ENCODE measurements at places on chromosomes 16 and 17.

- DNase-seq = no peak
Measured at GRCh38 chr17:65137021-65137939, at the start of gene RGS9. TSS of gene RGS9 (plus strand) at chr17:65137370. CDS start at chr17:65137541, 171 bp downstream.

DNA sequence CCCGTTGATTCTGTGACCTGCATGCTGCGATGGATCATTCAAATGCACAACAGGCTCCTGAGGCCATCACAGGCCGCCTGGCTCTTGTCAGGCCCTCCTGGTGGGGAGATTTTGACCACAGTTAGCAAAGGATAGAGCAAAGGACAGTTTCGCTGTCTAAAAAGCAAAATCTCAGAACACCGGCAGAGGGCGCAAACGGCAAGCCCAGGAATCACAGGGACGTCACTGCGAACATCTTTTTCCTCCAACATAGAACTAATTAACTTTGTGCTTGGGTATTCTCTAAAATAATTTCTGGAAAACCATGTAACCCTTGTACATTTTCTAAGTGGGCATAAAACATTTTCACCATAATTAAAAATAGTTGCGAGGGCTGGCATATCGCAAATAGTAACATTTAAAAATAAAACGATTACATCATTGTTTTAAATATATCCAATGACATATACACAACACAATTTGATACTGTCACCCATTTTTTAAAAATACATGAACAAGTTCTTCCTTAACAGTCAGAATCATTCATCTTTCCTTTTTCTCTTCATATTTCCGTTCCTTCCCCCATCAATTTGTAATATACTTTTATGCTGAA, 19.7 kb upstream of the SLC47A1 start:
- DNase-seq = peak; percentile 12

- no peak for DNase-seq
Measured at GRCh38 chr16:87765473-87765775, 362 bp downstream of the KLHDC4 start.

GRCh38 chr16:57736419-57737351, 1.1 kb downstream of the KATNB1 start:
- DNase-seq = peak; percentile 47

DNA sequence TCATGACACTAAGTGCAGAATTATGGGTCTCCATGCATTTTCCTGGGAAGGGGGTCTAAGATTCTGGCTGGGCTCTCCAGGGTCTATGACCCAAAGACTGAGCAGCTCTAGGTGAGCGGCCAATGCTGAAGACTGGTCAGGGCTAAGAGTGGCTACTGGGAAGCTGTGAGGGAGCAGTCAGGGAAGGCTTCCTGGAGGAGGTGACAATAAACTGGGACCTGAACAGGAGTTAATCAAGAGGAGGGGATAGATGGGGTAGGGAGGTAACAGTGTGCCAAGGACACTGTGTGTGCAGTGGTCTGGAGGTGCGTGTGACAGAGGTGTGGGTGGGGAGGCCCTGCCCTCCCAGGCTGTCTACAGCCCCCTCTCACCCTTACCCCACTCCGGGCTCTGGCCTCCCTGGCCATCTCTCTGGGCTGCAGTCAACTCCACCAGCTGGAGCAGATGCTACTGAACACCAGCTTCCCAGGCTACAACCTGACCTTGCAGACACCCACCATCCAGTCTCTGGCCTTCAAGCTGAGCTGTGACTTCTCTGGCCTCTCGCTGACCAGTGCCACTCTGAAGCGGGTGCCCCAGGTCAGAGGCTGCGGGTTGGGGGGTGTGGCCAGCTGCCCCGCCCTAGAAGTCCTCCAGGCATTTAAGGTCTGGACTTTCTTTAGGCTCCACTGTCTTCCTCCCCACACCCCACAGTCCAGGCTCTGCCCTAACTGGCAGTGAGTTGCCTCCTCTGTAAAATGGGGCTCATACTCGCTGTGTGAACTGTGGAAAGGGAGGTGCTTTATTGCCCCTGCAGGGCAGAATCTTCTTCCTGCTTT, 20.4 kb downstream of the ADGRG5 start:
- DNase-seq = no peak

DNA sequence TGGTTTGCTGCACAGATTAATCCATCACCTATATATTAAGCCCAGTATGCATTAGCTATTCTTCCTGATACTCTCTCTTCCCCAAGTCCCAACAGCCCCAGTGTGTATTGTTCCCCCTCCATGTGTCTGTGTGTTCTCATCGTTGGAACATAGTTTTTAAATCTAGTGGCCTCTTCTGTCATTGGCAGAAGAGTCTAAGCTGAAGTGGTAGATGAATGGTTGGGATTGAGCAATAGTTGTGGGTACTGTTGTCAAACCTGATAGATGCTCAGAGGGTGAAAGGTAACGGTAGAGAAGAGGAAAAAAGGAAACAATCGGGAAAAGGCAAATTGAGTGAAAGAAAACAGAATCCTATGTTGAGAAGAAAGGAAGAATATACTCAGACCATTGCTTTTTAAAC, 29.9 kb downstream of the MAP3K3 start:
- no peak for DNase-seq

GRCh38 chr17:70238228-70238627, 68.9 kb downstream of the KCNJ2 start:
- DNase-seq = no peak

DNA sequence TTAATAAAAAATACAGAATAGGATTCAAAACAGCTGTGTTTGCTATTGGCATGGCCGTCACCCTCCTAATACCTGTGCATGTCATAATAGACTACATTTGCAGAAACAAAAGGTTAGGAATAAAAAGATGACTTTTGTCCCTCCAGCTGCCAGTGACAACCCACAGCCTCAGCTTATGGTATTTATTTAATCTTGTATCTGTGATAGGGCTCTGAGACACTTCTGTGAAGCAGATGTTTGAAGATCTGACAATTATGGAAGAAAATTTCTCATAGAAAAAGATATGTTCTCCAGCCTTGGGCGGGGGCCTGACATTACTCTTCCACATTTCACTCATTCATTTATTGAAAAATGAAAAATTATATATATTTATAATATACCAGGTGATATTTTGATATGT, 62.2 kb downstream of the PITPNC1 start:
- no peak for DNase-seq

DNA sequence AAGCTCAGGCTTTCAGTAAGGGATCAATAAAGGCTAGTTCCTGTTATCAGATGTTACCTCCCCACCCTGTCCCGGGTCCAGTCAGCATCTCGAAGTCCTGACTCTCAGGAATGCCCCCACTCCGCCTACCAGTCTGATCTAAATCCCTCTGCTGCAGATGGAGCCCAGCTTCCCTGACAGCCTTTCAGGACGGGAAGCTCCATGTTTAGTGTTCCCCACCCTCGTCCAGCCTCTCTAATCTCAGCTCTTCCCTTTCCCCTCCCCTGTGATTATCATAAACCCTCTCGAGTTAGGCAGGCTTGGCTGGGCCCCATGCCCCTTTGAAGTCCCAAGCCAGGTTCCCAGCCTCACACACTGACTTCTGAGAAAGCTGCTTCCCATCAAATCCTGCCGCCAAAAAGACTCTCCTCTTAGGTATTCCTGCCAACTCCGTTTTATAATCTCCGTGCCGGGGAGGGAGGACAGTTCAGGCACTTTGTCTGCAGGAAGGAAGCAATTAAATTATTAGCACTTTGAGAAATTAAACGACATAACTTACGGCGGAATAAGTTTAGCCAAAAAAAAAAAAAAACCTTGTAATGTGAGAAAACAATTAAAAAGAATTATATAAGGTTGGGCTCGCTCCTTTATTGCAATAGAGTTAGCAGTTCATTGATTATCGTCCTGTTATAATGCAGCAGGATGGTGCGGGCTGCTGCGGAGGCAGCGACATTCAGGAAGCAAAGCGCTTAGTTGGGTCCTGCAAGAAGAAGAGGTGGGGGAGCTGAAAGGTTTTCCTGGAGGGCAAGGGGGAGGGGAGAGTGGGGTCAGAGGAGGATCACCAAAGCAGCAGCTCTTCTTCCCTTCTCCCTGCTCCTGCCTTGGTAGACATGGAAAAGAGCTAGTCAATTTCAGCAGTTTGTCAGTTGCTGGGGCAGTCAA, 16.8 kb upstream of the ETV4 start:
- no peak for DNase-seq

DNA sequence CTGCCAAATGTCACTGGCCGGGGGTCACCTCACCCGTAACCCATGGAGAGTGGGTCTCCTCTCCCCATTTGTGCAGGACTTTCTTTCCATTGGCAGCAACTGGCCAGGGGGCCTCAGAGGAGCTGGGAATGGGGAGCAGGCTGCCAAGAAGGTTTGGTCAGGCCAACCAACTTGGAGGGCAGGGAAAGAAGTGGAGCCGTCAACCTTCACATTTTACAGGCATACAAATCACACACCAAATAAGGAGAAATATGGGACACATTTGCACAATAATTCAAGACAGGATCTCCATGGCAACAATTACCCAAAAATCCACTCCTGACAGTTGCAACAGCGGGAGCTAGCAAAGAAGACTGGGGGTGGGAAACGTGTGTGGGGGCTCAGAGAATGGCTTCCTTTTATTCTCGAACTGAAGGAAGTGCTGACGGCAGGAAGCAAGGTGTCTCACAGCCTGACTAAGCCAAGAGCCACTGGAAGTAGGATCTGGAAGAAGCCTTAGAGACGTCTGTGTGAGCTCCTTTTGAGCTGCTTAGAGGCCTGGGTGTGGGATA, 20.9 kb downstream of the RPRML start:
- no peak for DNase-seq

DNA sequence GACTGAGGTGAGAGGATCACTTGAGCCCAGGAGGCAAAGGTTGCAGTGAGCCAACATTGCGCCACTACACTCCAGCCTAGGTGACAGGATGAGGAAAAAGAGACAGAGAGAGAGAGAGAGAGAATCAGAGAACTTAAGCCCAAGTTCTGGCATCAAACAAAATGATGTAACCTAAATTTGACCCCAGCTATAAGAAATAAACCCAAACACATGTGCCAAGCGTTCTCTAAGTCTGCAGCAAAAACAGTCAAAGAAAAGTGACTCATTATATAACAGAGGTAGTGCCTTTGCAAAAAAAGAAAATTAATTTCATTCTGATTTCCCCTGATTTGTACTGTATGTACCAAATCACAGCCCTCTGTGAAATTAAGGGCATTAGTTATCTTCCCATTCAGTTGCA, 89.5 kb downstream of the CDH11 start:
- peak; percentile 4 for DNase-seq

- DNase-seq = no peak
Measured at GRCh38 chr17:77565166-77565565, 393.3 kb upstream of the TNRC6C start.

- no peak for DNase-seq
Measured at GRCh38 chr17:14428648-14429029, 127.8 kb downstream of the HS3ST3B1 start.

- DNase-seq = no peak
Measured at GRCh38 chr16:84823484-84823883, 3.7 kb downstream of the CRISPLD2 start.

DNA sequence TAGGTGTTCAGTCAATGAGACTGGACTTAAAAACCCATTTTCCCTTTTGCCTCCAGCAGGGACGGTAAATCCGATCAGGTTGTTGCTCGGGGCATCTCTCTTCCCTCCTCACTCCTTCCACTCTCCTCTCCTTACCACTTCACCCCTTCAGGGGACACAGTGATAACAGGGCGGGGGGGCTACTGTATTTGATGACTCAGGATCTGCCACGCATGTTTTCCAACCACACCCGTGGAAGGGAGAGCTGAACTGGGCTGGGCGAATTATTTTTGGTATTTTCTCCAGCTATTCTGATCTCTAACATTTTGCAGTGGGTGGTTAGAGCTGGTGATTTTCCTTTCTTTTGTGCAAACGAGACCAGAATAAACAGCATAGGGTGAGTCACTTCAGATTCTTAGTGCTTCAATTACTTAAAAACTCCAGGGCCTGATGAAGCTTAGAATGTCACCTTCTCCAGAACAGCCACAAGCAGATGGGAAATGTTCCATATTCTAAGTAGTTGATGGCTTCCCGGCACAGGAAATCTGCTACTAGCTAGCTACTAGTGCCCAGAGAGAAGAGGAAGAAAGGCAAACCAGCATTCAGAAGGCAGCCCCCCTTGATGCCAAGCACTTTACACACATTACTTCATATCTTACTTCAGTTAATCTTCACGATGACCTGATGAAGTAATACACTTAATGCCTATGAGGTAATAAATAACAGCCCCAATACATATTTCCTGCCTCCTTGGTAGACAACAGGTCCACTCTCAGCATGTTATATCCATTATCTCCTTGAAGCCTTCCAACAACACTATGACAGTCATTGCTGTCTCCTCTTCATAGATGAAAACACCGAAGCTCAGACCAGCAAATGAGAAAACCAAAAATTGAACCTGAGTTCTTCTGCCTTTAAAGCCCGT, 74.1 kb downstream of the ASIC2 start:
- DNase-seq = no peak

DNA sequence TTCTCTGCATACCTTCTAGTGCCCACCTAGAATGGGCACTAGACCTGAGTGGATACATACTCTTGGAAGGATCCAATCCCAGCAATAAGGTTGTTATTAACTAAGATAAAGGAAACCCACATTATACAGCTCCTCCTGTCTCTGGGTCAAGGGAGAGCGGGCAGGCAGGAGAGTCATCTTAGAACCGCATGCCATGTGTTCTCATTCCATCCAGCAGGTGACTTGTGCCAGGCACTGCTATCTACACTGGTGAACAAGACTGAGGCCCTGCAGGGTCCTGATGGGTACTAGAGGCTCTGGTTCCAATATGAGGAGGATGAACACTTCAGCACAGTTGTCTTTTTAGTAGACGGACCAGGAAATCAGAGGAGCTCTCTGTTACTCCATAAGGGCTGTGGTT, 5.9 kb upstream of the CD300H start:
- DNase-seq = no peak

DNA sequence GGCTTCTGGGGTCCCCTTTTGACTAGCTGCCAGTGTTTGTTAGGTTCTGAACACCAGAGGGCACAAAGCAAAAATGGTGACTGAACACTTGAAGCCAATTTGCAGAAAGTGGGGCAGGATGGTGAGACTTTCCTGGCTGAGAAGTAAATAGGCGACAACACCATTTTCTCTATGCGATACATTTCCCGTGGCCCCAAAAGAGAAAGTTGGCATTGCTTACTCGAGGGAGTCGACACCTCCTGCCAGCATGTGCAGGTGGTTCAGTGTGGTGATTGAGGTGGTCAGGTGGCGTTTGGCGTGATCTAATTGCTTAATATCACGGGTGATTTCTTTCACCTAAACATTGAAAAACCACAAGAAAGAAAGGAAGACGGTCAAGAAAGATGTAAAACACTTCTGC, 59.0 kb downstream of the VPS53 start:
- no peak for DNase-seq

DNA sequence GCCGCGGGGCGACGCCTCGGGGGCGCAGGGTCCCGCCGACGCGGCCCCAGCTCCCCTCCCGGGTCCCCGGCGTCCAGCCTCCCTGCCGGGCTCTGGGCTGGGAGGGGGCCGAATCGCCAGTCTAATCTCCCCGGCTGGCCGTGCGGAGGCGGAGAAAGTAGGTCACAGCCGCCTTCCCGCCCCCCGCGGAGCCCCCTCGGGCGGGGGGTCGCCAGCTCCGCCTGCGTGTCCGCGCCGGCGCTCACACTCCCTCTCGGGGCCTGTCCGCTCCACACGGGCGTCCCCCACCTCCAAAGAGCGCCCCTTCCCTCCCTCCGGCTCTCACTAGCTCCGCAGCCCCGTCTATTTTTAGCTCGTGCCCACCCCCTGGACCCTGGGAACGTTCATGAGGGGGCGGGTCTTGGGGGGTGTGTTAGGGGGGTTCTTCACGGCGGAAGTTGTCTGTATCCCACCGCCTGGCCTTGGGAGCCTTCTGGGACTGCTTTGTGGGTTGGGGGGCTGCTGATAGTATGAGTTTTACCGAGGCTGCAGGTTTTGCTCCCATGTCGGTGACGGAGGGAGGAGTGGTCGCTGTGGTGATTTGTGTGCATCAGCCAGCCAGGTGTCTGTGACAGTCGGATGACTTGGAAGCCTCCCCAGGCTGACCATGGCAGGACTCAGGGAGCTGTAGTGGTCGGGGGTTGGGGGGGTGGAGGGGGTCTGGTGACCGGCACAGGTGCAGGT, 1.1 kb downstream of the ATP1B2 start:
- no peak for DNase-seq

All from skeletal muscle cell (primary cell).